Stimulated activated CD4-positive, alpha-beta T cell treated with anti-CD3 and anti-CD28 coated beads, Interleukin-12 subunit alpha, Interleukin-12 subunit beta, amount 100 ng/mL, for 4 hours (primary cell): ENCODE measurements at places on chromosomes 7 and 10.

- DNase-seq = no peak
Measured at GRCh38 chr10:63388421-63389031, 77.3 kb downstream of the JMJD1C start.

GRCh38 chr10:34298346-34298818 is 516.7 kb downstream of the PARD3 start:
- DNase-seq = no peak

DNA sequence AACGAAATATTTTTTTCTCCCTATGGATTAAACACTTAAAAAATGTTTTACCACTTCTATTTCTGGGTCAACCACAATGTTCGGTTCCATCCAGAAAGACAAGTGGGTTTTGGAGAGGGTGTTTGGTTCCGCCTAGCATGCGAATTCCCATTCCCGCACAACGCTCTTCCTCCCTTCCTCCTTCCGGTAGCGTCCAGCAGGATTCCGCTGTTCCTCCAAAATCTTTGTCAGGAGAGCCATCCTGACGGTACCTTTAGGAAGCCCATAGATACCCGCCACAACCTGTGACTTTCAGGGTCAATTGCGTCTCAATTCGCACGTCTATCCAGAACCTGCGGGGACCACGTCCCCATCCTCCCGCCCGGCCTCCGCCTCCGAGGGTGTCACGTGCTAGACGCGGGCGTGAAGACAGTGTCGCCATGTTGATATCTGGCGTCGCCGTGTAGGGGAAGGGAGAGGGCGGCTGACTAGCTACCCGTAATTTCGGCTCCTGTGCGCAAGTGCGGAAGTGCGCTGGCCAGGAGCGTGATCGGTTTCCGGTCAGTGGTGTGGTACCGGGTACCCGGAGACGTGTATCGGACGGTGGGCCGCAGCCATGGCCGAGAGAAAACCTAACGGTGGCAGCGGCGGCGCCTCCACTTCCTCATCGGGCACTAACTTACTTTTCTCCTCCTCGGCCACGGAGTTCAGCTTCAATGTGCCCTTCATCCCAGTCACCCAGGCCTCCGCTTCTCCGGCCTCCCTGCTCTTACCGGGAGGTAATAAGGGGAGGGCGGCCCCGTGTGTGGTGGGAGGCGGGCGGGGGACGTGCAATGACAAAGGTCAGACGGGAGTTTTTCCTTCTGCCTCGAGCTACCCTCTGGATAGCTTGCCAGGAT is at the start of gene SEC23IP:
Gene SEC23IP (plus strand): TSS at position 543 of the 878 bp plus-strand sequence. CDS start 53 bp downstream, at position 596.
- peak; percentile 89 for DNase-seq

GRCh38 chr10:27038168-27038567 is 62.1 kb downstream of the ANKRD26 start:
- DNase-seq = no peak

- no peak for DNase-seq
Measured at GRCh38 chr7:49781996-49782395, 8.6 kb downstream of the VWC2 start.

GRCh38 chr7:107559864-107560263 is 3.9 kb downstream of the COG5 start:
- no peak for DNase-seq

- DNase-seq = no peak
Measured at GRCh38 chr7:91420606-91421005, 156.4 kb downstream of the FZD1 start.

DNA sequence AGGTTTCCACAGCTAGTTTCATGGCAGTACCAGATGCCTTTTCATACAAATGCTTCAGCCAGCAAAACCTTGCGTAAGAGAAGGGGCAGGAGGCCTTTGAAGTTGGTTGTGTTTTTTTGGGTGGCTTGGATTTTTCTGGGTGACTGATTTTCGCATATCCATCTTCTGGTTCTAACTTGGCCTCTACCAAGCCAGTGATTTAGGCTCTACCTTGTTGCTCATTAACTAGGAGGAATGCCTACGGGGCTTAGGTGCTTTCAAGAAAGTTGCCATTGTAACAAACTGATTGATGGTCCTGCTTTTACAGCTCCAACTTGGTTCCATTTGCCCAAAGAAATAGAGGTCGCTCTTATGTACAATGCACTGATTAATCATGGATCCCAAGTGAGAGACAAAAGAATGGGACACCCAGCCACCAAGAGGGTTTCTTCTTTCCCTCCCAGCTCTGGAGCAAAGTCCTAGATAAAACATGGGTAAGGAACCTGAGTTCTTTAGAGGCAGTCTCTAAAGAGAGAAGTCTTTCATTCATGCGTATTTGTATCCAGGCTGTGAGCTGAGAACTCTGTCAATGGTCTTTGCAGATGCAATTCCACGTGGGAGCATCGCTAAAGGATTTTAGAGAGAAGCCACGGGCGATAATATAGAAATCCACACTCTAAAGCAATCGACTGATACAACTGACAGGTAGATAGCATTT is 92.1 kb upstream of the FGFR2 start:
- no peak for DNase-seq

DNA sequence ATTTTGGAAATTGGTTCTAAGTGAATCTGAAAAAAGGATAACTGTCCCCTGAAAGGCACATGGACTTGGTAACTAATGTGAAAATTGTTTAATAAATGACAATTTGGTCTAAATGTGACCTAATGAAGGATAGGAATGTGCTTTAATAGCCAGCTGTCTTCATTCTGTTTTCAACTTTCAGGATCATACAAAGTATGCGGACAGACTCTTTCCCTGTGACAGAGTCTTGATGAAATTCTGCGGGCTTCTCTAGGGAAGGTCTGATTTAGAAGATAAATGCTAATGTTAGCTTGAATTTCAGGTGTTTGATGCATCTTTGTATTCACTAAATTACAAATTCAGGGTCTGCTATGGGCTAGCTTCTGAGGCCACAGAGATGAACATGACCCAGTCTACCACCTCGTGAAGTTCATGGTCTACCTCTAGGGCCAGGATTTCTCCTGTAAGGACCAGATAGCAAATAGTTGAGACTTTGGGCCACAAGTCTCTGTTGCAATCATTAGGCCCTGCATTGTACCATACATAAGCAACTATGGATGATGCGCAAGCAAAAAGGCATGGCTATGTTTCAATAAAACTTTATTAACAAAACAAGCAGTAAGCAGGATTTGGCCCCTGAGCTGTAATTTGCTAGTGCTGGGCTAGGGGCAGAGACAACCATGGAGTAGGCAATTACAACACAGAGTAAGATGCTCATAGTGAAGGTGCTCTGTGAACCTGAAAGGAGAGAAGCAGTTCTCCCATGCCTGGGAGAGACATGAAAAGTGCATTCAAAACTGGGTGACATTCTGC is 368.6 kb downstream of the INHBA start:
- DNase-seq = no peak
